NCI-H1105 treated with DMSO at 0.1 percent for 48 hours (cell line): ENCODE measurements at places on chromosomes 7 and 10.

- no peak for DNase-seq
Observed at GRCh38 chr7:87339373-87339897, 6.0 kb upstream of the CROT start.

GRCh38 chr10:71125749-71126107 is 86.6 kb upstream of the UNC5B start:
- DNase-seq: no peak

- no peak for DNase-seq
Observed at GRCh38 chr7:140898786-140899536, 25.8 kb downstream of the BRAF start.

DNA sequence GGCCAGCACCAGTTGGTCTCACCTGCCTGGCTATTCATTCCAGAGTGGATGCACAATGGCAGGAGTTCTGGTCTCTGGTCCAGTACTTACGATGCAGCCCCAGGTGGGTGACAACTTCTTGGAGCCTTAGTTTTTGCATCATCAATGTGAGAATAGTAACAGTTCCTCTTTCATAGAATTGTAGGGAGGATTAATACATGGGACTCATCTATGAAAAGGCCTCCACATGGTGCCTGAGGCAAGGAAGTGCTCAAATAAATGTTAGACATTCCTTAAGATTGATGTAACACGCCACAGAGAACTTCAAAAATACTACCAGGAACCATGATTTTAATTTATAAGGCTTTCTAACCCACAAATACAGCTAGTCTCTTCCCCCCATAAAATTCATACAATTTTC is 120.1 kb upstream of the CHST15 start:
- no peak for DNase-seq

- no peak for DNase-seq
Observed at GRCh38 chr7:39045231-39045630, 67.5 kb downstream of the POU6F2 start.

GRCh38 chr10:55629793-55630490 is 731.1 kb downstream of the ZWINT start:
- no peak for DNase-seq

GRCh38 chr7:139177696-139178095 is 53.3 kb upstream of the UBN2 start:
- DNase-seq: no peak

DNA sequence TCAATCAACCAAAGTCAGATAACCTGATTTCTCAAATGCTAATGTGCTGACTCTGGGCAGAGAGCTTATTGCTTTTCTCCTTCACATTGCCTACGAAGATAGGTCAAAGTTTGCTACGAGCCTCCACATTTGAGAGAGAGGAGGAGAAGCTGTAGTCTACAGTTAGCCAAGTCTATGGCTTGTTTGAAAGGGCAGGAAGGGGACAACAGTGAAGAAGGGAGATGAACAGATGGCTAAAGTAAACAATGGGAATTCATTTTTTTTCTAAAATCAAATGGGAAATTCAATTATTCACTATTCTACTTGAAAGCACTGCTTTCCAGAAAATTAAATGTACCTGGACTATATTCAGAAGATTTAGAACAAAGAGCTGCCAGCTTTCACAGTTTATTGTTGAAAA is 126.7 kb upstream of the C1QL3 start:
- DNase-seq: no peak

DNA sequence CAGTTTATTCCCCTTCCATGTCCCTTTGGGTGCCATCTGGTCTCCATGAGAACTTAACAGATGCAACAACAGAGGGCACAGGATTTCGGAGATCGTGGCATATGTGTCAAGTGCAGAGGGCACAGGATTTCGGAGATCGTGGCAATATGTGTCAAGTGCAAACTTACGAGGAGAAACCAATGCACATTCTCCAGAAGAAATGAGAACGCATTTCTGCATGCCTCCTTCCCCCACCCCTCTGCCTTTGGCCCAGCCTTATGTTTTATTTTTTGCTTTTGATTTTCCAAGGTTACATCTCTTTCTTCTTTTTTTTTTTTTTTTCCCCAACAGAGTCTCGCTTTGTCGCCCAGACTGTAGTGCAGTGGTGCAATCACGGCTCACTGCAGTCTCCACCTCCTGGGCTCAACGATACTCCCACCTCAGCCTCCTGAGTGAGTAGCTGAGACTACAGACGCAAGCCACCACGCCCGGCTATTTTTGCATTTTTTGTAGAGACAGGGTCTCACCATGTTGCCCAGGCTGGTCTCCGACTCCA is 586 bp upstream of the ANKRD26 start:
- DNase-seq: no peak

- DNase-seq: no peak
Observed at GRCh38 chr10:6212806-6213205, 10.1 kb downstream of the PFKFB3 start.

- no peak for DNase-seq
Observed at GRCh38 chr7:131076032-131076431, 251.6 kb upstream of the MKLN1 start.
